ENCODE measurements at places on chromosomes 4 and X.

DNA sequence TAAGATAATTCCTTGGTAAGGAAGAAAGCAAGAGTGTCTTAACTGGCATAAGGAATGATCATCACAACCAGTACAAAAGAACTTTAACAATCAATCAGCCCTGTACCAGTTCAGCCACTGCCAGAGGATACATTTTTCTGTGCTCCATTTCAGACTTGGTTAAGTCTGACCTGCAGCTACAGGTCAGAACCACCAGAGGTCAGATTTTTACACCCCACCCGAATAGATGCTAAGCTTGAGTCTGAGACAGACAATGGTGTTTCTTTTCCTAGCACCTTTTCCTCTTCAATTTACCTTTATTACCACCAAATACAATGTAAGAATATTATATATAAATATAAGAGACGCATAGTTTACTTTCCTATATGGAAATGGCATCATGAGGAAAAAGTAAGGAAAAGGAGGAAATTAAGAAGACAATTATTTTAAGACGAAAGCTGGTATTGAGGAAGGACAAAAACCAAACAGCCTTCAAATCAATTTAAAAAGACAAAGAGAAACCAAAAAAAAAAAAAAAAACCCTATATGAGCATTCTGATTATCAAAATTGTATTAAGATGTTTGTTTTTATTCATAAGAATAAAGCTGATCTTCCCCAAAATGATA, 215.3 kb upstream of the TTC29 start:
- peak; percentile 39 for DNase-seq

GRCh38 chr4:133270021-133270570, 121.0 kb downstream of the PCDH10 start:
- no peak for DNase-seq

DNA sequence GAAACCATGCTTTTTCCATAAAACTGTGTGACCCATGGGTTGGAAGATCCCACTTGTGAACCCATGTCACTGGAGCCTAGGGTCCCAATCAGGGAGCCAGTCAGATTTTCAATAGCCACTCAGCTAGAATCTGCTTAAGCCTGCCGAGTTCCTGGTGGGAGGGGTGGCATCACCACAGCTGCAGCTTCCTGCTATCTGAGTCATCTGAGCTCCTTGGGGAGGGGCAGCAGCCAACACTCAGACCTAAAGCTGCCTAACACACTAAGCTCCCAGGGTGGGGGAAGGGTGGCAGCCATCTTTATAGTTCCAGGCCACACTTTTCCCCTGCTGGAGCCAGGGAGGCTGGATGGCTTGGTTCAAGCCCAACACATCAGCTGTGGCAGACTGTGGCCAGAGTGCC, 350.1 kb downstream of the C4orf33 start:
- DNase-seq = no peak

DNA sequence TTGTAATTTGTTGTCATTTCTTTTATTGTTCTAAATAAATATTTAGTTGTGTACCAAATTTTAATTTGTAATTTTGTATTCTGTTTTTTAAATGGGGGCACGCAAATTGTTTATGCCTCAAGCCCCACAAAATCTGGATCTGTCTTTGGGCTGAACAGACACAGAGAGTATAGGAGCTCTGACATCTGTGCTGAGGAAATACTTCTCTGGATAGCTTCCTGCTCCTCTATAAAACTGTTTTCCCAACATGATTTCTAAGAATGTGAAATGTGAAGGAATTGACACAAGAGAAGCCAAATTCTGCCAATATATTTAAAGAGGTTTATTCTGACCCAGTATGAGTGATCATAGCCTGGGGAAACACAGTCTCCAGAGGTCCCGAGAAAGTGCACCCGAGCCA, 93.0 kb downstream of the IL13RA2 start:
- DNase-seq = no peak

GRCh38 chr4:8542776-8543525, 37.2 kb upstream of the GPR78 start:
- DNase-seq = no peak

DNA sequence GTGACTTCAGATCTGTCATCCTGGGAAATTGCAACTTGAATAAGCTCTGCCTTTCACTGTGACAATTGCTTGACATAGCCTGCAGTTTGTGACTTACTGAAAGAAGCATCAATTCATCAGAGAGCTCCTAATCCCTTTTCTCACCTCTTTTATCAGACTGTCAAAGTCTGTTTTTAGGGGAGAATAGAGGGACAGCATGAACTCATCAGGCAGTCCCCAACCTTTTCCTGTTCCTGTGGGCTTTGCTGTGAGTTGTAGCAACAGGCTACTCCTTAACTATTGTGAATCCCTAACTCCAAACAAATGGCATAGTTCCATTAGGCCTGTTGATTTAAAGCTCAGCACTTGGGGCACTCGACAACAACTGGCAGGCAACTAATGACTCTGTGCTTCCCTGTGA, 64.9 kb downstream of the DOCK11 start:
- no peak for DNase-seq

All from GM12891 (cell line).